ENCODE measurements at places on chromosomes 6 and 20.

GRCh38 chr6:11270030-11271027 lies 37.9 kb upstream of the NEDD9 start:
- no peak for DNase-seq

- no peak for DNase-seq
Observed at GRCh38 chr6:150751296-150751695, 114.2 kb upstream of the MTHFD1L start.

DNA sequence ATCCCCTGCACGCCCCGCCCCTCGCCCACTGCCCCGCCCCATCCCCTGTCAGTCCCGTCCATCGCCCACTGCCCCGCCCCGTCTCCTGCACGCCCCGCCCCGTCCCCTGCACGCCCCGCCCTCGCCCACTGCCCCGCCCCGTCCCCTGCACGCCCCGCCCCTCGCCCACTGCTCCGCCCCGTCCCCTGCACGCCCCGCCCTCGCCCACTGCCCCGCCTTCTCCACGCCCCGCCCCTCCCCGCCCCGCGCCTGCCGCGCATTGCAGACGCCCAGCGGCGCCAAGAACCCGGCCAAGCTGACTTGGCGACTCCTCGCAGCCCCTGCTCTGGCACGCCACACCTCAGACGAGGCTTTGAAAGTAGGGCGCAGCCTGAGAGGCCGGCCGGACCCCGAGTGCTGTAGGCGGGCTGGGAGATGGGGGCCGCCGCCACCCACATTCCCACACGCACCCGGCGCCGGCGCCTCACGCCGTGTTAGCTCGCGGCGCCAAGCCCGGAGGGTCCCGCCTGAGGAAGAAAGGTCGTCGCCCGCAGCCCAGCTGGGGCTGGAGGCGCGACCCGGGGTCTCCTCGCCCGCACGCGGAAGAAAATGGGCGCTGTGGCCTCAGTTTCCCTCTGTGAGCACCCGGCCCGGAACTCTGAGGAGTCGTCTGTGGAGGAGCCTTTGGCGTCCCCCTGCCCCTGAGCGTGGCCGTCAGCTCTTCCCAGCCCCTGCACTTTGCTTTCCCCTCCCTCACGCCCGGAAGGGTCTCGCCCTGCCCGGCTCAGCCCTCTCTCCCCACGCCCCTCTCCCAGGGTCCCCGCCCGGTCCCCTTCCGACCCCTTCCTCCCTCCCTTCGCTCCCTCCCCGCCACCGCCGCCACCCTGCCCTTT lies at the start of gene RAD21L1:
TSS of gene RAD21L1 (plus strand) at position 262 of the 872 bp plus-strand sequence. CDS start 2,410 bp downstream, outside the sequence.
- DNase-seq, result no peak

GRCh38 chr6:167113935-167114910 lies 8.7 kb upstream of the CCR6 start:
- no peak for DNase-seq

DNA sequence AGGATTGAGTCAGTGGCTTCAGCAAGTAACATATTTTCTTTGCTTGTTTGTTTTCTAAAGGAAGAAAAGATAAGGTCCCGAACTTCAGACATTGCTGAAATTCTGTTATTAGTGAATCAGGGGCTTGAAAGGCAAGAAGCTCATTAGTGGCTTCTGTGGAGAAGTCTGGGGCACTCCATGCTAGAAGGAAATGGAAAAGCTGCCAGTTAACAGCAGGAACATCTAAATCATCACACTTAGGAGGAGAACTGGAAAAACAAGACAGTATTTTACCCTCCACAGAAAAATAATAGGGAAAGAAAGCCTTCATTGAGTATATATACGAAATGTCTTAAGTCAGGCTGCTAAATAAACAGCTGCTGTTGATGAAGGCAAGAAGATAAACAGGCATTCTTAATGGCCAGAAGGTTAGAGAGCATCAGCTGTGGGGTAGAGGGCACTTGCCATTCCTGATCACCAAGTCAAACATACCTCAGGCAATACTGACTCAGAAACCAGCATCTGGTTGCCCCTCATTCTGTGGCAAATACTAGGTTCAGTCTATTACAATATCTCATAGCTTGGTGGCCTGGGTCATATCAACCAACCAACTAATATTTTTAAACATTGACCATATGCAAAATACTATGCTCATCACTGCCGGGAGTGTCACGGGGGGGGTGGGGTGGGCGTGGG lies 143.2 kb upstream of the TENT5A start:
- DNase-seq, result no peak

DNA sequence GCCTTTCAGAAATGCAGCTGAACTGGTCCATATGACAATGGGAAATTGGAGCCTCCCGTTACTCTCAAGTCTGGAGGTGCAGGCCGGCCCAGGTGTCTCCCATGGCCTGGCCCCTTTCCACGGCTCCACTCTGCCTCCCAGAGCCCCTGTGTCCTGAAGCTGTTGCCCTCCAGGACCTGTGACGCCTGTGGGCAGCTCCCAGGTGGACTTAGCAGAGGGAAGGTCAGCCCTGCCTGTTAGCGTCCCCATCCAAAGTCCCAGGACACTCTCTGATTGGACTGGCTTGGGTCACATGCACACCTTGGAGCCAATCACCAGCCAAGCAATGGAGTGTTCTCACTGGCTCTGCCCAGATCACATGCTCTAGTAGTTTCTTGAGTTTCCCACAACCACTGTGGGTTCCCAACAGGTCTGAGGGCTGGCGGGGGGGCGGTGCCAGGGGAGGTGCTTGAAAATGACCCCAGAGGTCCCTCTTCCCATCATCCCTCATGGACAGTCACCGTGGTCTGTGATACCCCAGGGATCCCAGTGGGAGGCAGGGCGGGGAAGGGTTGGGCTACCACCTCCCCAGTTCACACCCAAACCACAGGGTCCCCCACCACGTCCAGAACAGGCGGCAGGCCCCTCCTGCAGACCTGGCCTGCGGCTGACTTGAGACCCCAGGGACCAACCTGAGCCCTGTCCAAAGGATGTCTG lies 135.6 kb downstream of the TAF4 start:
- DNase-seq, result no peak

GRCh38 chr6:10451828-10452509 lies 37.1 kb upstream of the TFAP2A start:
- no peak for DNase-seq

GRCh38 chr20:33611106-33611505 lies 51.0 kb upstream of the C20orf144 start:
- DNase-seq, result no peak

- no peak for DNase-seq
Observed at GRCh38 chr6:142844065-142844755, 100.8 kb downstream of the HIVEP2 start.

DNA sequence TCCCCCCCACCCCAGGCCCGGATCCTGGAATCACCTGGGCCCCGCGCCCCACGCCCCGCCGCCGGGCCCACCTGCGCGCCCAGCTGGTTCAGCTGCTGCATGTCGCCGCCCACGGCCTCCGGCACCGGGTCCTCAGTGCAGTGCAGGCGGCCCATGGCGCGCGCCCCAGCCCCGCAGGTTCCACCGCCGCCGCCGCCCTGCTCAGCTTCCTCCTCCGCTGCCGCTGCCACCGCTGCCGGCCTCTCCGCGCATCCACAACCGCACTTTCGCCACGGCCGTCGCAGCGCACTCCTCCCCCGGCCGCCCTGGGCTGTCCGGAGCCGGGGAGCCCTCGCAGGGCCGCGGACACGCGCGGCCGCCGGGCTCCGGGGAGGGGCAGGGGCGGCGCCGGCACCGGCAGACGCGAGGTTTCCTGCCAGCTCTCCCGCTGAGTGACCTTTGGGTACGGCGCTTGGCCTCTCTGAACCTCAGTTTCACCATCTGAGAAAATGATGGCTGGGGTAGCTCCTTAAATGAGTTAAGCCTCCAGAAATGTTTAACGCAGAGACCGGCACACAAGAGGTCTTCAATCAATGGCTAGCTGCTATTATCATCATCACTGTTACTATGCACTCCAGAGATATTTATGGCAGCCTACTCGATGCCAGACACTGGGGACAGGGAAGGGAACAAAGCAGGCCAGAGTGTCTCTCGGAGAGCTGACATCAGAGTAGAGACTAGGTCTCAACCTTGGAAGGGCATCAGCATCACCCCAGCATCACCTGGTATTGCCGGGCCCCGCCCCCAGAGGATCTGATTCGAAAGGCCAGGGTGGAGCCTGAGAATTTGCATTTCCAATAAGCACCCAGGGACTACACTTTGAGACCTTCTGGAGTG lies at the start of gene COMMD7:
TSS of gene COMMD7 (minus strand) at position 231 of the 876 bp plus-strand sequence. CDS start at position 155, 76 bp downstream.
- no peak for DNase-seq

- no peak for DNase-seq
Observed at GRCh38 chr6:8539453-8539852, 104.1 kb upstream of the SLC35B3 start.

DNA sequence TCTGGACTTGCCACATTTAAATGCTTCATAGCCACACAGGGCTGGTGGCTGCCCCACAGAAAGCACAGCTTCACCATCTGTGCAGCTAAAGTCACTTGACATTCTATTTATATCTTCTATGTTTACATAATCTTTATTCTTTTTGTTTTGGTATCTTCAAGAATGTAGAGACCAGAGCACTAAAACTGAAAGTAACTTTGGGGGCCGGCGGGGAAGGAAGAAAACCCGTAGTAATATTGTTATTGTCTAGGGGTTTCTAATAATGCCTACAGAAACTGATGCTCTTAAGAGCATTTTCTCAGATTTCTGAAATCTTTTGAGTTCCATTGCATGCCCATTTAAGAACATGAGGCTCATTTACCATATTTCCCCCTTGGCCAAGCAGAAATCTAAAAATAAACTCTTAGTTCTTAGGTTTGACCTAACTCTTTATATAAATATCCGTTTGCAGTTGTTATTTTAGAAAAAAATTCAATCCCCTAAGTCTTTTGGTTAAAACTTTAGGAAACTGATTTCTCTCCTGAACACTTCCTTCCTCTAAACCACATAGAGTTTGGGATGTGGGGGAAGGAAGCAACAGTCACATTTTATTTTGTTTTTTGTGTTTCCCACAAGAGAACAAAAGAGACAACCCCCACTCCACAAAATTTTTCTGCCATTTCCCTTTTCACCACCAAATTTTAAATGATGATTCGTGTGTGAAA lies 207.6 kb downstream of the OGFRL1 start:
- no peak for DNase-seq

GRCh38 chr6:15270402-15270801 lies 24.5 kb downstream of the JARID2 start:
- DNase-seq, result no peak

- DNase-seq, result no peak
Observed at GRCh38 chr20:4029505-4030467, 14.4 kb upstream of the RNF24 start.
